A549 treated with dexamethasone at 1 μM for 4 hours (cell line): ENCODE measurements at places on chromosomes 6 and 20. TPM values are rescaled to one million over a fixed set of nuclear protein-coding genes. Genes with fewer than 3 reads are reported as not detected.

KCNK5 gene
- 1.1 to 1.7 TPM (median 1.3 TPM) in 5 replicates for total RNA-seq

RBBP8NL gene
- total RNA-seq: 1.0 to 2.1 TPM (median 1.2 TPM) in 5 replicates

C20orf144 gene
- total RNA-seq: 0.08 to 0.15 TPM (median 0.09 TPM) in 5 replicates

HLA-DRA gene
- not detected in 5 replicates for total RNA-seq

GGTLC1 gene
- total RNA-seq: not detected in 5 replicates

KIF16B gene
- total RNA-seq: 13.1 to 16.5 TPM (median 16.4 TPM) in 5 replicates

SLC52A3 gene
- 0.34 to 0.60 TPM (median 0.45 TPM) in 5 replicates for total RNA-seq

CCHCR1 gene
- total RNA-seq: 7.1 to 8.3 TPM (median 7.5 TPM) in 5 replicates

SLC26A8 gene
- 0.02 TPM in 1 of 5 replicates, not detected in the others for total RNA-seq

BIRC7 gene
- total RNA-seq: 1.3 to 2.4 TPM (median 1.8 TPM) in 5 replicates

MOCS3 gene
- 5.9 to 6.5 TPM (median 6.4 TPM) in 5 replicates for total RNA-seq

CTSZ gene
- total RNA-seq: 148 to 209 TPM (median 200 TPM) in 5 replicates

PSORS1C1 gene
- 4.4 to 6.7 TPM (median 6.1 TPM) in 5 replicates for total RNA-seq

DPPA5 gene
- total RNA-seq: not detected in 5 replicates

SIRPD gene
- not detected in 5 replicates for total RNA-seq

SLC13A3 gene
- total RNA-seq: 0.03 to 0.17 TPM (median 0.07 TPM) in 3 of 5 replicates, not detected in the others

GABRR1 gene
- not detected in 5 replicates for total RNA-seq

BTNL2 gene
- total RNA-seq: not detected in 5 replicates

SYNCRIP gene
- 119 to 157 TPM (median 143 TPM) in 5 replicates for total RNA-seq

SSTR4 gene
- total RNA-seq: 0.43 to 1.1 TPM (median 0.64 TPM) in 5 replicates

PERP gene
- 70.0 to 78.4 TPM (median 74.4 TPM) in 5 replicates for total RNA-seq

BPIFB4 gene
- total RNA-seq: not detected in 5 replicates

LY6G5C gene
- total RNA-seq: 0.82 to 1.8 TPM (median 1.4 TPM) in 5 replicates

DEFB124 gene
- total RNA-seq: 0.21 to 0.72 TPM (median 0.35 TPM) in 4 of 5 replicates, not detected in the other

VWA7 gene
- 0.94 to 1.9 TPM (median 1.7 TPM) in 5 replicates for total RNA-seq

RIPOR3 gene
- 0.06 to 0.11 TPM in 2 of 5 replicates, not detected in the others for total RNA-seq

STMND1 gene
- not detected in 5 replicates for total RNA-seq

TENT5A gene
- total RNA-seq: 0.94 to 1.5 TPM (median 1.1 TPM) in 5 replicates

ADAT2 gene
- total RNA-seq: 2.9 to 4.0 TPM (median 3.3 TPM) in 5 replicates

HRH3 gene
- total RNA-seq: not detected in 5 replicates

LRRN4 gene
- 0.02 to 0.07 TPM (median 0.05 TPM) in 4 of 5 replicates, not detected in the other for total RNA-seq

SYNJ2 gene
- total RNA-seq: 42.0 to 46.4 TPM (median 44.5 TPM) in 5 replicates
